ENCODE measurements at places on chromosomes 5 and 9.

DNA sequence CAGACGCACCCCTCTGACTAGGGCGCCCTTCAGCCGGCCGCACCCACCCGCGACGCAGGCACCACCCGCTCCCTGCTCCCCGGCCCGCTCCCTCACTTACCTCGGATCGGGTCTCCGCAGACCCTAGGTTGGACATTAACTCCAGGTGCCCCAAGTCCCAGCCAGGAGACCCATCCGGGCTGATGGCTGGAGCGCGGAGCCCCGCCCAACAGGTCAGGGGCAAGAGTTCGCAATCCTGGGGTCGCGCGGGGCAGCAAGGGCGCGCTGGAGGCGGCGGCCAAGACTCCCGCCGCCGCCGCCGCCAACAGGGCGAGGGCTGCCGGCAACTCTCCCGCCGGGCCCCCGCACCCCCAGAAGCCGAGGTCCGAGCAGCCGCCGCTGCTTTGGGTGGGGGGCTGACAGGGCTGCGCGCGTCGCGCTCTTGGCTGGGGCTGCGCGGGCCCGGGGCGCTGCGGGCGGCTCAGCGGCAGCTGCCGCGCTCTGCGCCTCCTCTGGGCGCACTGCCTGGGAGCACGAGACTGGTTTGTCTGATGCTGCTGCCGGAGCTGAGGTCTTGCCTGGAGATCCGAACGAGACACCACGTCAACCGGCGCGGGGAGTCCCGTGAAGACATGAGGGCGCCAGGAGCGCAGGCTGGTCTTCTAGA is at the start of gene GDNF:
GDNF (minus strand) TSS at position 635 of the 646 bp plus-strand sequence. CDS start 5,245 bp downstream, outside the sequence.
- peak; percentile 55 for DNase-seq

- DNase-seq = no peak
Observed at GRCh38 chr5:163489055-163489744, 16.2 kb upstream of the MAT2B start.

GRCh38 chr9:95588724-95589588 is 72.2 kb upstream of the PTCH1 start:
- no peak for DNase-seq

DNA sequence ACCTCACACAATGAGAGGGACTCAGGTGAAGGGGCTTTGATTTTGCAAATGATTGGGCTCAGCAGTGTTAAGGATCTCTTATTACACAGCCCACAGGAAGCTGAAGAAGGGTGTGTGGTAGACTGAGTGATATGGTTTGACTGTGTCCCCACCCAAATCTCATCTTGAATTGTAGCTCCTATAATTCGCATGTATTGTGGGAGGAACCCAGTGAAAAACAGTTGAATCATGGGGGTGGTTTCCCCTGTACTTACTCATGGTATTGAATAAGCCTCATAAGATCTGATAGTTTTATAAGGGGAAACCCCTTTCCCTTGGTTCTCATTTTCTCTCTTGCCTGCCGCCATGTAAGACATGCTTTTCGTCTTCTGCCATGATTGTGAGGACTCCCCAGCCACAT is 132.5 kb upstream of the FBXL7 start:
- no peak for DNase-seq

- DNase-seq = peak; percentile 83
Observed at GRCh38 chr5:5270958-5271785, 131.0 kb downstream of the ADAMTS16 start.

GRCh38 chr5:6472792-6473191 is 24.1 kb downstream of the UBE2QL1 start:
- DNase-seq = no peak

DNA sequence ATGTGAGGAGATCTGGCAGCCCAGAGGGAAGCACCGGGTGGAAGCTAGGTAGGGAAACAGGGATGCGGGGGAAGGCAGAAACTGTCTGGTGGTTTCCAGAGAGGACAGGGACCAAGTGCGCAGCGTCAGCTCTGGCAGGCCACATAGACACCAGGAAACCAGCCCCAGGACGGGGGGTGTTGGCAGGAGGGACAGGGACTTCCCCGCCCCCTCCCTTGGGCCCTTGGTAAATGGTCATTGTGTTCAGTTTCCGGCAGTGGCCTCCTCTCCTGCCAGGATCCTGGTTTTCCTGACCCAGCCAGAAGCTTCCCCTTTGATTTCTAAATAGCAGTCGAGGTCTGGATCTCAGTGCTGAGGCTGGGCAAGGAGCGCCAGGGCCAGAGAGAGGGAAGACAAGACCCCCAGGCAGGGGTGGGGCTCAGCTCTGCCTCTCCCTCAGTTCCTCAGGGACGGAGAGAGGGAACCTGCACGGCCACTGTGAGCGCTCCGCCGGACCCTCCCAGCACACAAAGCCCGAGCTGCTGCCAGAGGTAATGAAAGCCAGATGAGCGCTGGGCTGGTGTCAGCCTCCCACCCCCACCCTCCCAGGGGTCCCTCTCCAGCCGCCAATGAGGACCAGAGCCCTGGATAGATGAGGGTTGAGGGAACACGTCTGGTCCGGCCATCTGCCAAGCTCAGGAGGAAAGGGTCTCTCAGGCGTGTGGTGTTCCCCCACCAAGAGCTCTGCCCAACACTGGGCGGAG is 1.8 kb downstream of the RALGDS start:
- no peak for DNase-seq

DNA sequence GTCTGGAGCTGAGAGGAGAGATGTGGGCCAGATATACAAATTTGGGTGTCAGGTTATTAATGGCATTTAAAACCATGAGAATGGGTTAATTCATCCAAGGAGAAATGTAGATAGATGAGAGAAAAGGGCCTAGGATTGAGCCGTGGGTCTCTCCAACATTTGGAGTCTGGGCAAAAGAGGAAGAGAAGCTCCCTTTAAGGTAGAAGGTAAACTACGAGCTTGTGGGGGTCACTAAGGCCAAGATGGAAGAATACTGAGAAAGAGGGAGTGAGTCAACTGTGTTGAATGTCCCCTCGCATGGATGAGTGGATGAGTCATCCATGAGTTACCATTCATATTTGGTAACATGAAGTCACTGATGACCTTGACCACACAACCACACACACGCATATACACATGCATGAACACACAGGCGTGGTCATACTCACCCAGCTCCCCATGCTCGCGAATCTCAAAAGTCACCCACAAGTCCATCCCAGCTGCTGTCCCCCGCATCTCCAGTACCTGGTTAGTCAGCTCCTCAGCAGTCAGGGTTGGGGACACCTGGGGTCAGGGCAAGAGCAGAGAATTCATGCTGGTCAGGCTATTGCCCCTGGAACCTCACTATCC is 6.8 kb upstream of the FCHSD1 start:
- no peak for DNase-seq

GRCh38 chr9:91178281-91179236 is 183.2 kb downstream of the AUH start:
- no peak for DNase-seq

GRCh38 chr5:173886150-173886549 is 2.0 kb upstream of the CPEB4 start:
- DNase-seq = no peak

GRCh38 chr5:15260356-15261268 is 239.4 kb upstream of the FBXL7 start:
- DNase-seq = no peak

DNA sequence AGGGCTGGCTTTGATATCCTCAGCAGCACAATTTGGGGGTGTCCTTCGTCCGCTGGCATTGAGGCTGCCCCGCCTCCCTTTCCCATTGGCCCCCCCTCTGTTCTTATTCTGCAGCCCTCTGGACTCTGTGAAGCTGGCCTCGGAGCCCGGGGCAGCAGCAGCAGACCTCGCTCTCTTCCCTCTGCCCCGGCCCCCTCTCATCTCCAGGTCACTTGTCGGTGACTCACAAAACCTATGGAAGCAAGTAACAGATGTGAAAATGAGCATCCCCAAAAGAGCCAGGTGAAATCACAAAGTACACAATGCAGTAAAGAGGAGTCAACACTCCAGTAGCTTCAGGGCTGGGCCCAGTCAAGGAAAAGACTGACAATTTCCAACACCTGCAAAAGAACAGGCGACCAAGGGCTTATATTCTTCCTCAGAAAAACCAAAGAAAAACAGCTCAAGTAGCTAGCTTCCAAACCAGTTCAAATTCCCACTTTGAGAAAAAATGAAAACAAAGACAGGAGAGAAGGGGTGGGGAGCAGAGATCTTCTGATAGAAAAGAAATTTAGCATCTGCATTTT is 97.5 kb downstream of the ZNF608 start:
- DNase-seq = no peak

DNA sequence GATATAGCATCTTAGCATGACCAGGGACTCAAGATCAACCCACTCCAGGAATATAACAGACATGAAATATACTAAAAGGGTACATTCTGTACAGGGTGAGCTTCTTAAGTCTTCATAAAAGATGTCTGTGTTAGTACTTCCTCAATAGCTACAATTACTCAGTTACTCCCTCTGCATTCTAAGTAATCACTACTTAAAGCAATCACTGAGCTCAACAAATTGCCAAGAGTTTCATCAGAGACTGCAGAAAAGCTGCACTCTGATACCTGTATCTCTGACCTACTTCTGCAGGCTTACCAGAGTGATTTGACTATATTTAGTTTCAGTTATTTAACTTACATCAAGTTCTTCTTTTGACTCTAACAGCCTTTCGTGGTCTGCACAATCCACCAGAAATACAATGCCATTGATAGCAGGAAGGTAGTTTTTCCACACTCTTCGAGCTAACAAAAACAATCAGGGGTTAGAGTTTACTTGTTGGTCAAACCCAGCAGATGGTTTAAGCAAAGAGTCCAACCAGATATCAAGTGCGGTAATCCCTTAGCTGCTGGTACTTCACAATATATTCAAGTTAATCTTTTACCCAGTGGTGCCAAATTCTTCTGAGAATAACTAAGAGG is 23.3 kb downstream of the SAR1B start:
- DNase-seq = no peak

DNA sequence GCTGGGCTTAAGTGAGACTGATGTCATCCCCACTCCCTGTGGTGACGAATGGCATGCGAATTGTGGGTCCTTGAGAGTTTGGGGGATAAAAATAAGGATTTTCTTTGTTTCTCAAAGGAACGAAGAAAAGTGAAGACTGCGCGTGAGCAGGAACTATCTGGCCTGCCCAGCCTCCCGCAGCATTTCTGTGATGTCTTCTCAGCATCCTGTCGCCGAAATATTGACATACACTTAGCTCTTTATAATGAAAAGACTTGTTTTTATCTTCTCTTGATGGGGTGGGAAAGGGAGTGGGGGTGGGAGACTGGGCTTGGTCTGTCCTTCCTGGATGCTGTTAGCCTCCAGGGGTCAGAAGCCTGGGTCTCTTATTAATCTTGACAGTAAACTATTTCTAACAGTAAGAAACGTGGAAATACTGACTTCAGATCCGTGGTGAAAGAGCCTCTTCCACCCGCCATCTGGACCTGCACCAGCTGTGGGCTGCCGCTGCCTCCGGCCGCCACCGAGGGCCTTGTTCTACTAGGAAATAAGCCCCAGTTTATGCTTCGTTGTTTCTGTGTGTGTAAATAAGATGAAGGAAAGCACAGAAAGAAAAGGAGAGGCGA is 239.6 kb downstream of the FANCC start:
- no peak for DNase-seq

- no peak for DNase-seq
Observed at GRCh38 chr5:126383246-126383645, 40.0 kb upstream of the GRAMD2B start.

DNA sequence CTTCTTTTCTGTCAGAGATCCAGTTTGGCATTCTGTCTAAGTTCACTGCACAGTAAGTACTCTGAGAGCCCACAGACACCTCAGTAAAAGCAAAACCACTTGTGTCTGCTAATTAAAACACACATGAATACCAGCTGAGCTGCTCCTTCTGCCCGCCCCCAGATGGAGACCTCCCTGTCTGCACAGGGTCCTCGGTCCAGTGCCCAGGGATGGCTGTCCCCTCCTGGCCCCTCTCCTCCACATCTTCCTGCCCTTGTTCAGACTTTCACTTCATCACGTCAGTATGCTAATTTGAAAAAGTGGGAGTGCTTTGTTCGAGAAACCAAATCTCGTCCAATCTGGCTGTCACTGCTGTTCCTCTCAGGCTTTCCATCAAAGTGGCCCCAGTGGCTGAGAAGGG is 43.5 kb downstream of the LIX1 start:
- no peak for DNase-seq

DNA sequence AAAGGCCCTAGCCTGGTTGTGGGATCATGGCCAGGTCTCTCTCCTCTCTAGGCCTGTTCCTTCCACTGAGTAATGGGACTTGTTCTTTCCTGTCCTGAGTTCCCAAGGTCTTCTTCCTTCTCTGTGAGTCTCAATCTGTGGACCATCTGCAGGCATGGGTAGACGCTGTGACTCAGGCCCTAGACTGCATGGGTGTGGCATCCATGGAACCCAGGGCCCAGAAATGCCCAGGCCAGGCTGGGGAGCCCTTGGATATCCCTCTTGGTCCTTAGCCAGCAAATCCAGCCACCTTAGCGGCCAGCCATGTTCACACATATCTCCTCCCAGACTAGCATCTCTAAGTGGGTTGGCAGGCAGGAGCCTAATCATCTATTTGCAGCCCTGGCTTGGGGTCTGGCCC is 2.3 kb upstream of the ACSL6 start:
- DNase-seq = no peak

DNA sequence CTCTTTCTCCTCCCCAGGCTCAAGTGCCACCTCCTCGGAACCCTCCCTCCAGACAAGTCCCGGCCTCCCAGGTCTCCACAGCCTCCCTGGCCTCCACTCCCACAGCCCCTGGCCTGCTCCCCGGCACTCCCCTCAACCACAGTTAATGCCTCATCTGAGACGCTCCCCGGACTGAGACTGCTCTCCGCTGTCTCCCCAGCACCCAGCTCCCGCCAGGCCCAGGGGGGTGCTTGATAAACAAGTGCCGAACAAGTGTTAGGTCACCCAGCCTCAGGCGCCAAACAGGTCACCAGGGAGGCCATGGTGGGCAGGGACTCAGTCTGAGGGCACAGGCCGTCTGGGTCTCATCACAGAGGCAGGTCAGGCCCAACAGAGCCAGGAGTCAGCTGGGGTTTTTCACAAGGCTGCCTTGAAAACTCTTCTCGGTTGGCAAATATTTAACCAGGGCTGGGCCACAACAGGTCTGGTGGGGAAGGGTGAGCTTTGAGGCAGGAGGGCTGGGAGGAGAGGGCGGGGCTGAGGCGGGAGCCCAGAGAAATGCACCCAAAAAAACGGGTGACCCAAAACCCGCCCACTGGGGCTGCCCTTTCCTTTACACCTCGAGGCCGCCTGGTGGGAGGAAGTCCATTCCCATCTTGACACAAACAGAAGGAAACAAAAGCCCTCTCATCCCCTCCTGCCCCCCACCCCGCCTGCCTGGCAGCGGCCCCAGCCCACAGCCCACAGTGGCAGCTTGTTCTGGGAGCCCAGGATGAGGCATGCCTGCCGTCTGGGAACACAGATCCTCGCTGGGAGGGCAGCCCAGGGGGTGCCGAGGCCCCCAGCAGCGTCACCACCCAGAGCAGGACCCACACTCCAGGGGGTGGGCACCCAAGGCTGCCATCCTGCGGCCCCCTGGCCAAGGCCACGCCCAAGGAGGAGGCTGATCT is 66.6 kb upstream of the STXBP1 start:
- DNase-seq = peak; percentile 69

DNA sequence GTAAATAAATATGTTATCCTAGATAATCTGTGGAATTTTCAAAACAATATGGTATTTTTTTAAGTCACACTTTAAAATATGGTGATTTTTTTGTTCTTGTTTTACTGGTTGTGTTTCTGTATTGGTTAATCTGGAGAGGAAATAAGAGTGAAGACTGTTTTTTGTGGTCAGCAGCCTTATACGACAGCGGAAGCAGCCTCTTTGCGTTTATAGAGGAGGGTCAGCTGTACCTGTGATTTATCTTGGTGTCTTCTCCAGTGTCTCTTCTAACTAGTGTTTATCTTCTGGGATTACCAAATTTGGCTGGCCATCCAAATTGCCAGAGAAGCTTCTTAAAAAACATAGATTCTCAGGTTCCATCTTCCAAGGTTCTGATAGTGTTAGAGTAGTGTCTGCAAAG is 58.7 kb downstream of the ICE1 start:
- DNase-seq = no peak
